Stimulated activated CD4-positive, alpha-beta T cell treated with anti-CD3 and anti-CD28 coated beads, Interleukin-15, amount 100 ng/mL, for 24 hours (primary cell): ENCODE measurements at places on chromosomes 16 and 17.

DNA sequence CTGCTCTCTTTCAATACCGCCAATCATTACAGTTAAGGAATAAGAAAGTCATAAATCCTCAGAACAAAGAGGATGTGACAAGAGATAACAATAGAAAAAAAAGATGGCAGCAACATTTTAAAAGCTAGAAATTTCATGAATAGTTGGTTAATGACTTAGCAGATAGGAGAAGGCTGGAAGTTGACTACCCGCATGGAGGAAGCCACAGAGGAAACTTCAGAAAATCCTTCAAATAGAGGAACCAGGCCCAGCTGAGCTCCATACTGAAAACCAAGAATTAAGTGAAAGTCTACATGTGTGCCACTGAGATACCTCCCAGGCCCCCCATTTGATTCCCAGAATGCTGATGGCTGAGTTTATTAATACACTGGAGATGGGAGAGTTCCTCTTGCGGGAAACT is 109.3 kb downstream of the GSG1L start:
- no peak for DNase-seq

DNA sequence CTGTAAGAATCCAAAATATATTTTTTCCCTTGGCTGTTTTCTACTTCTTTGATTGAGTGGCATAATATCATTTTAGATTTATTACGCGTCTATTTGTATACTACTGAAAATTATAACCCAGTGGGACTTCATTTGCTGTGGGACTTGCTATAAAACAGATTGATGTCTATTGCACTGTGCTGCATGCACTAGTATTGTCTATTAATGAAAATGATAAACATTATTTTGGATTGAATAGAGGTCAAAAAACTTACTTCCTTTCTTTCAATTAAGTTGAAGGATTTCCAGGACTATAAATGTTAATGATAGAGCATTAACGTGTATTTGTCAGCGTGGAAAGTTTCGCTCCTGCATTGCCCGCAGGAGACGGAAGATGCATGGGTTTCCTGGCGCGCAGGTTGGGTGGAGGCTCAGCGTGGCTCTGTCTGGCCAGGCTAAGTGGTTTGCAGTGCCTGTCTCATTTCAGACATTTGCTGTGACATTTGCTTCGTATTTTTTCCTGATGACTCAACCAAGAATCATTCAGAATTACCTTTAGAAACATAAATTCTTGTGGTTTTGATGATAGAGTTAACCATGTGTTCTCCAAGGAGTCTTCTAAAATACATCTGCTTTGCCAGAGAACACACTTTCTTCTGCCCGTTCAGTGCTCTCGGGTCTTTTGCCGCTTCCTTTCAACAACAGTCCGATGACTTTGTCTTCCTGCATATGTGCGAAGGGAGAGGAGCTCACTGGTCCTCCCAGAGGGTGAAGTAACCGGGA is 216.7 kb downstream of the RPTOR start:
- peak; percentile 88 for DNase-seq

- no peak for DNase-seq
These were observed 23.5 kb downstream of the ADCY9 start for GRCh38 chr16:4092547-4093265.

GRCh38 chr17:17711641-17712162 is 30.4 kb downstream of the RAI1 start:
- DNase-seq, result no peak

DNA sequence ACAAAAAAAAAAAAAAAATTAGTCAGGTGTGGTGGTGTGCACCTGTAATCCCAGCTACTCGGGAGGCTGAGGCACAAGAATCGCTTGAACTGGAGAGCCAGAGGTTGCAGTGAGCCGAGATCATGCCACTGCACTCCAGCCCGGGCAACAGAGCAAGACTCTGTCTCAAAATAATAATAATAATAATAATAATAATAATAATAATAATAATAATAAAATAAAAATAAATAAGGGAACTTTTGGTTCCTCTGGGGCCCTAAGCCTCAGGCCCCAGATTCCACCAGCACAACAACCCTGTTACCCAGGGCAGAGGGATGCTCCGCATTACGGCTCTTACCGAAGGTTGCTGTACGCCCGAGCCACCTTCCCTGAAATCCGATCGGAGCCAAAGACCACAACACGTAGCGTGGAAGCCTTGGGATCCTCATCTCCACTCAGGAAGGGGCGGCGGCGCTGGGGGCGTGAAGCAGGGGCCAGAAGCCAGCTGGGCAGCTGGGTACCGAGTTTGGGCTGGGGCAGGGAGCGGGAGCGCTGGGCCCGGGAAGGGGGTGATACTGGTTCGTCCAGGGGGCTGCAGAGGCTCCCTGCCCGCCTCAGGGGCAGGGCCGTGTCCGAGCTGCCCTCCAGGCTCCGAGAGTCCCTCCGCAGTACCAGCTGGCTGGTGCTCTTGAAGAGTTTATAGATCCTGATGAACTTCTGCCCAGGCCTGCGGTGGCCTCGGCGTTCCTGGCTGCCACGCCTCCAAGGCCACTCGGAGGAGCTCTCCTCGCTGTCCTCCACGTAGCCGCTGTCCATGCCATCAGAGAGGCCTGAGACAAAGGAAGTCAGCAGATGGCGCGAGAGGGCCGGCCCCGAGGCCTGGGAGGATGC is 20.6 kb upstream of the PIK3R6 start:
- no peak for DNase-seq

- DNase-seq, result peak; percentile 62
These were observed 1.9 kb upstream of the PLEKHG4 start for GRCh38 chr16:67277294-67277998.

- peak; percentile 56 for DNase-seq
These were observed 1.1 kb downstream of the FLII start for GRCh38 chr17:18257268-18257981.

GRCh38 chr17:10268005-10268404 is 69.6 kb upstream of the GAS7 start:
- no peak for DNase-seq

GRCh38 chr16:19113577-19114358 is at the start of gene ITPRIPL2:
Gene ITPRIPL2, plus strand, starts transcription at chr16:19113964. Its CDS starts 498 bp downstream, at chr16:19114462.
- peak; percentile 47 for DNase-seq

- DNase-seq, result no peak
These were observed 100.3 kb downstream of the ADCY9 start for GRCh38 chr16:4016005-4016352.

DNA sequence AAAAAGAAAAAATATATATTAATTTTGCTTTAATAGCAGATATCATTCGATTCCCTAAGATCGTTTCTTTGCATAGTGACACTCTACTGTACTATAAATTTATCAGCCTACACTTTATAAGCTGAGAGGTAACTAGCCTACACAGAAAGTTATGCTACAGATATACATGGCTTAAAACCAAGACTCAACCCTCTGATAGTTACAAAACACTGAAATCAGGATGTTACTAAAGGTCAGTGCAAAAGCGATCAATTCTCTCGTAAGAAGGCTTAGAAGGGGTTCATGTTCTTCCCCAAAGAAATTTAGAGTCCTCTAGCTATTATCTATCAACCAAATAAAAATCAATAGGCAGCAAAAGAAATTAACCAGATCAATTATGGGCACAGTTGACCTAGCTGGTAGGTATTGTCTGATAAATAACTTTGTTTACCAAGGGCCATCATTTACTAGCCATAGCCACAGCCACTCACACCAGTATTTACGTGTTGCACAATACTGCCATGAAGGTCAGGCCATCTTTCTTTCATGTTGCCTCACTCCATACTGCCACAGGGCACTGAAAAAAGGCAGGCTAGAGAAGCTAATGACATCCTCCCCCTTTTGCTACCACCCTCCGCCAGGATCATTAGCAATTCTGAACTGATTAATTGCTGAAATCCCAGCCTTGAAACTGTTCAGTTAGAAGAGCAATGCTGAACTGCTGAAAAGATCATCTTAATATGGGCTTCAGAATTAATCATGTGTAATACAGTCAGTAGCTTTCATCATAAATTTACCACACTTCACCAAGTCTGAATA is 43.7 kb downstream of the RND2 start:
- no peak for DNase-seq

GRCh38 chr16:3027983-3028715 is 4.3 kb downstream of the THOC6 start:
- peak; percentile 92 for DNase-seq

GRCh38 chr17:70037498-70037897 is 37.5 kb upstream of the KCNJ16 start:
- no peak for DNase-seq

DNA sequence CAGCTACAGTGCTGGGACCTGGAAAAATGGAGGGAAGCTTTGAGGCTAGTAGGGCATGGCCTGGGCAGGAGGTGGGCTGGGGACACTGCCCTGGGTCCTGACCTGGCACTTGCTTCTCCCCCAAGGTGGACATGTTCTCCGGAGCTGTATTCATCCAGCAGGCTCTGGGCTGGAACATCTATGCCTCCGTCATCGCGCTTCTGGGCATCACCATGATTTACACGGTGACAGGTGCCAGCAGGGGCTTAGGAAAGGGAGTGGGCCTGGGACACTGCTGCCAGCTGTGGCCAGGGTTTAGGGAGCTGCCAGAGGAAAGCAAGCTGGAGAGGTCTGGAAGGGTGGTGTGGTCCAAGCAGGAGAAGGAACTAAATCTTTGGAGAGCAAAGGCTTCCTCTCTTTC is 3.1 kb downstream of the SLC5A2 start:
- DNase-seq, result no peak

GRCh38 chr17:61410141-61411010 is 10.7 kb downstream of the TBX2 start:
- peak; percentile 81 for DNase-seq

DNA sequence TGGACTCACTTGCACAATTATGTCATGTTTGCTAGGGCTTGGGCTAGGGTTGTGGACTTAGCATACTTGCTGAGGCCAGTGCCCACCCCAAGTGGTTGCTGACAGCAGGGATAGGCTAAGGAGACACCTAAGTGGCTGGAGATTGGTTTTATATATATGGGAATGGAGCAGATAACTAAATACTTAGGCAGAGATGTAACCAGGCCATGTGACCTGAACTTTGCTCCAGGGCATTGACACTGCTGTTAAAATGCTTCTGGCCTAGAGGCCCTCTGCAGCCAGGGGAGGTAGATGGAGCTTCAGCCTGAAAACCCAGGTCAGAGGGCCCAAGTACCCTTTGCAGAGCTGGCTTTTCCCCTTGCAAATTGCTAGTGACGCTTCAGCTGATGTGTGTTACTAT is 1.4 kb upstream of the ITGB3 start:
- no peak for DNase-seq

- DNase-seq, result no peak
These were observed 50.8 kb upstream of the MYH10 start for GRCh38 chr17:8681170-8681949.

GRCh38 chr17:31570951-31571892 is 179.7 kb downstream of the RAB11FIP4 start:
- no peak for DNase-seq

DNA sequence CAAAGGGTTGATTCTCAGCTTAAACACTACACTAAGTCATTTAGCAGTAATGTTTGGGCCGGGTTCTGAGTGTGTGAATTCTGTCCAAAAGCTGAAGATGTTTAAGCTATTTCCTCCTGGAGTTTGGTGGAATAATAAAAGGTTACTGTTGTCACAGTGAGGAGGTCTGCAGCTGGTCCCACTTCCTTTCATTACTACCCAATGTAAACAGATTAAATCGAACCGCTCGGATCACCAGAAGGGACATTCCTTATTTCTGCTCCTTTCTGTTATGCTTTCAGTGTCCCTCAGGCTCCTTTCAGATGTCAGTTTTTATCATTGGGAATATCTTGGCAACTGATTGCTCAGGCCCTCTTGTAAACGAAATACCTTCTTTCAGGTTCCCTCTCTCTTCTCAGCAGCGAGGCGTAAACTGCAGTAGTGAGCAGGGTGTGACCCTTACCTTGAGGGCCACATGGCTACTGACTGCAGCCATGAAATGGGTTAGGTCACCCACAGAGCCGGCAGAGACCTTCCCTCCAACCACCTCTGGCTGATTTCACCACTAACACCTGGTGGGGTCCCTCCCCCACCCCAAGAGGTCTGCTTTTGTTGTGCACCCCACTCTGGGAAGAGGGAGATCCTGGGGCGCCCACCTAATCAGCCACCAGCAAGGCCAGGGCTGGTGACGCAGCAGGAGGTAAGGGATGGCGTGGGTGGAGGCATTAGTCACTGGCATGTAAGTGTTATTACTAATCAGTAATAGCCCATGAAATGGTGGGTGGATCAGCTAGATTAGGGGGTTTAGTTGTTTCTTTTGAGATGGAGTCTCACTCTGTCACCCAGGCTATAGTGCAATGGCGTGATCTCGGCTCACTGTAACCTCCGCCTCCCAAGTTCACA is 117.6 kb downstream of the VPS53 start:
- DNase-seq, result peak; percentile 43

GRCh38 chr17:68433911-68434508 is 23.3 kb downstream of the WIPI1 start:
- no peak for DNase-seq

DNA sequence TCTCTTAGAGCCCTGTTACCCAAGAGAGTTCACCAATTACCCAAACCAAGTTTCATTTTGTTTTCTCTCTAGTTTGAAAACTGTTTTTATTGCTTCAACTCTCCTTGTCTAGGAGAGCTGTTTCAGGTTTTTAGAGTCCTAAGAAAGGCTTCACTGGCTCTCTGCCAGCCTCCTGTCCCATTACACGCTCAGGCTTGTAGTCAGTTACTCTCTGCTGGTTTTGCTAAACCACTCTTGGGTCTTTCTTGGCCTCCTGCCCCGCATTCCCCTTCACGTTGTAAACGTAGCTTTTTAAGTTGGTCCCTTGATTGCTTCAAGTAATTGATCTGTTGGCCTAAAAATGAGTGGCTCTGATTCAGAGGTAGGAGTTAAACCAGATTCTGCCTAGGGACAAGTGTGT is 529.1 kb downstream of the MAF start:
- DNase-seq, result no peak

DNA sequence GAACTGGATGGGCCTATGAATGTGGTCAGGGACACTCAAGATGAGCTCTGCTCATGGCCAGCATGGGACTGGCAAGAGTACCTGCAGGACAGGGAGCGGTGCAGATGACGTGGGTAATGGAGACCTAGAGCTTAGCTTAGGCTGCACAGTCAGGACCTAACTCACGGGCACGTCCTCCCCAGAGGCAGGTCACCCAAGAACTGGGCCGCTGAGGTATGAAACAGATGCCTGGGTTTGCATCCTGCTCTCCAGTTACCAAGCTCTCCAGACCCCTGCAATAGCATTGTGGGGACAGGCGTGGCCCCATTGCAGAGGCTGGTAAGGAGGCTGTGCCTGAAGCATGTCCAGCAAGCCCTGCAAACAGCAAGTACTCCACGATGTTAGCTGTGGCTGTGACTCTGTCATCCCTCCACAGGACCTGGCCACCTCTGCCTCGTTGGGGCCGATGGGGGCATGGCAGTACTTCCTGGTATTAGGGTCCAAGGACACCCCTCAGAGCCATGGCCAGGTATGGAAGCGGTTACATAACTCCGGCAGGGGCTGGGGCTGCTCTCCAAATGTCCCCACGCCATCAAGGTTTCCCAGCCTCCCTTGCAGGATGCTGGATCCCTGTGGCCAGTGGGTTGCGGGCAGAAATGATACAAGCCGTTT is 37.5 kb upstream of the RBFOX3 start:
- DNase-seq, result no peak
